Activated CD8-positive, alpha-beta T cell treated with anti-CD3 and anti-CD28 coated beads for 36 hours (primary cell): ENCODE measurements at places on chromosomes 1 and 21.

DNA sequence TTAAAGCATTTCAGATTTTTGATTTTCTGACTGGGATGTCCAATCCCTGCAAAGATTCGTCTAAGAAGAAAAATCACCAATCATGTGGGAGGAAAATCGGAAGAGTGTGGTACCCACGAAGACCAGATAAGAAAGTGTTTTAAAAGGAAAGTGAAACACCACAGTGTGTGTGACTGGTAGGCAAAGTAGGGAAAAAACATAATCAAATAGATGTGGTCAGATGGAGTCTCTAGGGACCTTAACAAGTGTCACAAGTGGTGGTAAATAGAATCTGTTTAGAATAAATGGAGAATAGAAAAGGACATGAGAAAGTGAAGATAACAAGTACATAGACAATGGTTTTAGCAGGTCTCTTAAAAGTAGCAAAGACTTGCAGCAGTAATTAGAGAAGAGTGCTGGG is 154.6 kb downstream of the SLC30A10 start:
- no peak overlapping the region for H3K27ac ChIP-seq
- no peaks in the 10 kb centered on the region for H3K36me3 ChIP-seq
- no peak for DNase-seq
- H3K4me3 ChIP-seq = no peak overlapping the region

- H3K4me1 ChIP-seq = peaks cover 12% of the 10 kb centered on the region
- peaks cover 20% of the 10 kb centered on the region for H3K36me3 ChIP-seq
- no peak overlapping the region for H3K4me3 ChIP-seq
- DNase-seq = no peak
- no peaks in the 10 kb centered on the region for H3K27me3 ChIP-seq
These were observed 12.5 kb downstream of the SMIM12 start for GRCh38 chr1:34847094-34847493.

GRCh38 chr1:19123837-19124236 is 86.2 kb downstream of the UBR4 start:
- no peak overlapping the region for H3K4me3 ChIP-seq
- H3K27ac ChIP-seq = peak overlapping the region; percentile 79
- H3K36me3 ChIP-seq = peaks cover 94% of the 10 kb centered on the region
- H3K27me3 ChIP-seq = no peaks in the 10 kb centered on the region

DNA sequence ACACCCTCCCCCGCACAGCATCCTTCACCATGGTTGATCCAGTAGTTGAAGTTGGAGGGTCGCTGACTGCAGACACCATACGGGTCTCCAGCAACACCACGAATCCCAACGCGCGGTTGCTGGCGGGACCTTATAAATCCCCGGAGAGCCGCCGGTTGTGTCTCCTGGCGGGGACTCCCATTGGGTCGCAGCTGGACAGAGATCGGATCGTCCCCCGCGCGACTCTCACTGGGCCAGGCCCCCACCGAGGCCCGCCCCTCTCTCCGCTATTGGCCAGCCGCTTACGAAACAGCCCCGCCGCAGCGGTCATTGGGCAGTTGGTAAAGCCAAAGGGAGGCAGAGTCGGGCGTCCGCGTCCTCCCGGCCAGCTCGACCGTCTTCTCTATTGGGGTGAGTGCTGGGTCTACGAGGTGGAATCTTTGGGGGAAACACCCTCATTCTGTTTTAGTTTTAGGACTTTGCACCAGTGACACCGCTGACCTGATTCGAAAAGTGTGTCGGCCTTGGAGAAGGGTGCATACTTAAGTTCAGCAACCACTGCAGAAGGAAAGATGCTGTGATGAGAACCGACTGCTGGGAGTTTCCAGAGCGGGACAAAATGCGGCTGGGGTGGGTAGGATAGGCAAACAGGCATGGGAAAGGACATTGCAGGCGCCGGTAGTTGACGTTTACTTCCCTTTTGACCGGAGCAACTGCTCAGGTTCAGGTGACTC is 27.4 kb downstream of the RABIF start:
- H3K4me1 ChIP-seq = peaks cover 3% of the 10 kb centered on the region
- H3K27me3 ChIP-seq = peaks cover 48% of the 10 kb centered on the region
- peak overlapping the region; percentile 74 for H3K4me3 ChIP-seq

DNA sequence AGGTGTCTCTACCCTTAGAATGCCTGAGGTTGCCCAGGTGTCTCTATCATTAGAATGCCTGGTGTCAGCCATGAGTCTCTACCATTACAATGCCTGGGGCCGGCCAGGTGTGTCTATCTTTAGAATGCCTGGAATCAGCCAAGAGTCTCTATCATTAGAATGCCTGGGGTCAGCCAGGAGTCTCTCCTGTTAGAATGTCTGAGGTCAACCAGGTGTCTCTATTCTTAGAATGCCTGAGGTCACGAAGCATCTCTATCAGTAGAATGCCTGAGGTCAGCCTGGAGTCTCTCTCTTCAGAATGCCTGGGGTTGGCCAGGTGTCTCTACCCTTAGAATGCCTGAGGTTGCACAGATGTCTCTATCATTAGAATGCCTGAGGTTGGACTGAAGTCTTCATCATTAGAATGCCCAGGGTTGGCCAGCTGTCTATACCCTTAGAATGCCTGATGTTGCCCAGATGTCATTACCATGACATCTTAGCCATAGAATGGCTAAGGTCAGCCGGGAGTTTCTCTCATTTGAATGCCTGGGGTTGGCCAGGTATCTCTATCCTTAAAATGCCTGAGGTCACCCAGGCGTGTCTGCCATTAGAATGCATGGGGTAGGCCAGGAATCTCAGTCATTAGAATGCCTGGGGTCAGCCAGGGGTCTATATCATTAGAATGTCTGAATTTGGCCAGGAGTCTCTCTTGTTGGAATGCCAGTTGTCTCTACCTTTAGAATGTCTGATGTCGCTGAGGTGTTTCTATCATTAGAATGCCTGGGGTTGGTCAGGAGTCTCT is 44.0 kb downstream of the RNF187 start:
- no peak for DNase-seq
- H3K4me1 ChIP-seq = no peaks in the 10 kb centered on the region
- H3K27ac ChIP-seq = no peak overlapping the region
- no peaks in the 10 kb centered on the region for H3K36me3 ChIP-seq
- no peak overlapping the region for H3K4me3 ChIP-seq
